ENCODE measurements at places on chromosomes 2 and 18.

DNA sequence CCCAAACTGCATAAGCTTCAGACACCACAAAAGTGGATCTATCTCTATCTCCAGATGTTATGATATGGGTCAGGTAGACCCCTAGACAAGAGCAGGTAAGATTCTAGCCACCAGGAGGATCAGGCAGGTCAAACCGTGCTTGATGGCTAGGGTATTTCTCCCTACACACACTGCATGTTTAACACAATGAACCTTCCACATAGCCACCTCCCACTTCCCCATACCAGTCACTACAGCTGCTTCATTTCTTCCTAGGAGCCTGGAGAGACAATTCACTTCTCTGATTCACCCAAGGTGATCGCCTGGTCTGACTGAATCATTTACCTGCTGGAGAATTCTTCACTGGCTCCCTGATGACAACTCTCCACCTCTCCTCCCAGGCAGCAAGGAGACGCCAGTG lies 66.0 kb upstream of the MYCN start:
- no peak for DNase-seq

DNA sequence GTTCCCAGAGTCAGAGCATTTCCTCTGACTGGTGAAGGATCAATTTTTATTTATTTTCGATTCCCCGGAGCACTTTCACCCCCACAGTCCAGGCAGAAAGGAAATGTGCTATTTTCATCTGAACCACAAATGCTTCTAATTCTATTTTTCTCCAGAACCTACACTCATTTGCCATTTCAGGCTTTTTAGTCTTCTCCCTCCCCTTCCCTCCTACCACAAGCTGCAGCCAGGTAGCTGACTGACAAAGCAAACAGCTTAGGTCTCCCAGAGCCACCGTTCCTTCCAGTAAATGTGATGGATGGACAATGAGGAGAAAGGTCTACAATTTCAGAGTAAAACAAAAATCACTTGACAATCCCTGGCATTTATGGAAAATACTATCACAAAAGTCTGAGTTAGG lies 76.9 kb downstream of the KLF7 start:
- no peak for DNase-seq

DNA sequence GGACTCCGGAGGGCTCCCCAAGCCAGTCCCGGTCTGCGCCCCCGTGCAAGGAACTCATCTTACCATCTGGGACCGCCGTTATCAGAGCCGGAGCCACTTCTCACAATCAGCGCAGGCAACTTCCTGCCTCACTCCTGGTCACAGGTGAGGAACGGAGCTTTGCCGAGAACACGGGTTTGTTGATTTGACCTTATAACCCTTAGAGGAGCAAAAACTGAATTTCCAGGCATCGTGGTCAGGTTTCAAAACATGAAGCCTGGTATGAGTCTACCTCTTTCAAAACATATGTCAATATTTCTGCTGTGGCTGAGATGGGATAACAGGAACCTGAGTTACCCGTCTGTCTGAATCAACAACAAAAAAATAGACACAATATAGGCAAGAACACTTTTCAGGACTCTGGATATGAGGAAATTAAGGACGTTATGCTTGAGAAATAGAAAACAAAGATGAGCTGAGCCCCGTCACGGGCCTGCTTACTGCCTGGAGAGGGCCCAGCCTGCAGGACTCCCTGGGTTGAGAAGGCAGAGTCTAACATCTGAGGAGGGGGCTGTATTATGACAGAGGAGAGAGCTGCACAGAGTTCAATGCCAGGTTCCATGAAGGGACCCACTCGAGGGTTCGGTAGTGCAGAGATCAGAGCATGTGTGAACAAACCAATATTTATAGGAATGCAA lies 148.7 kb downstream of the NDUFA10 start:
- no peak for DNase-seq

DNA sequence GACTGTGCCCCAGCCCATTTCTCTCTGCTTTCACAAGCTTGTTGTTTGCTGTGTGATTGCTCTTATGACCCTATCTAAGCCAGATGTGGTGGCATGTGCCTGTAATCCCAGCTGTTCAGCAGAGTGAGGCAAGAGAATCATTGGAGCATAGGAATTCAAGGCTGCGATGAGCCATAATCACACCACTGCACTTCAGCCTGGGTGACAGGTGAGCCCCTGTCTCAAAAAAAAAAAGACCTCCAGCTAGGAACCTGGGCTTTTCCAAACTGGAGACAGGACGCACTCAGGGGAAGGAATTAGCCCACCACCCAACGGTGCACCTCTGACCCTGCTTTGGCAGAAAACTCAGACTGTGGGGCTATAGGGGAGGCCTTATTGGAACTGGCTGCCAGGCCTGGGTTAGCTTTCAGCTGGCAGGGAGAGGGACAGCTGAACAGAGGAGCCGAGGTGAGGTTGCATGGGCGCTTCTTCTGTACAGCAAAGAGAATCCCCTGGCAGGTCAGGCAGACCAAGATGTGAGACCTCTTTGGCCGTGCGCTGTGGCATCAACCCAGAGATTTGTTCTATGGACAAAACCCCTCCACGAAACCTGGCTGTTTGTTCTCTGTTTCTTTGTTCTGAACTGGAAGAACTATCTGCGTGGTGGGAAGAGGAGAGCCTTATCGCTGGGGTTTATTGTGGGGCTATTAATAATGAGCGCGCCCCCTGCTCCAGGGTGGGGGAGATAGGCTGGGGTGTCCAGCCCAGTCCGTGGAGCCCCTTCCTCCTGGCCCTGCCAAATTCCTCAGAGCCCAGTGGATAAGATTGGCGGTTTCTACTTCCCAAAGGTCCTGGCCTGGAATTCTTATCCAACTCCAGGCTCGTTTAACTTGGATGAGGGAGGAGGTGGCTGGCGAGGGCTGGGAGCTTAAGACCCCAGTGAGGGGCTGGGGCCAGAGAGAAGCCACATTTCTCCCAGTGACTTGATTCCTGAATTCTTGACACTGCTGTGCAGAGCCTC lies 38.8 kb upstream of the SMAD7 start:
- no peak for DNase-seq

- DNase-seq, result no peak
Observed at GRCh38 chr2:26068602-26069298, 34.9 kb downstream of the RAB10 start.

GRCh38 chr2:196253116-196253480 lies 81.7 kb upstream of the STK17B start:
- DNase-seq, result no peak

GRCh38 chr2:196849895-196850294 lies 40.7 kb upstream of the C2orf66 start:
- DNase-seq, result no peak

DNA sequence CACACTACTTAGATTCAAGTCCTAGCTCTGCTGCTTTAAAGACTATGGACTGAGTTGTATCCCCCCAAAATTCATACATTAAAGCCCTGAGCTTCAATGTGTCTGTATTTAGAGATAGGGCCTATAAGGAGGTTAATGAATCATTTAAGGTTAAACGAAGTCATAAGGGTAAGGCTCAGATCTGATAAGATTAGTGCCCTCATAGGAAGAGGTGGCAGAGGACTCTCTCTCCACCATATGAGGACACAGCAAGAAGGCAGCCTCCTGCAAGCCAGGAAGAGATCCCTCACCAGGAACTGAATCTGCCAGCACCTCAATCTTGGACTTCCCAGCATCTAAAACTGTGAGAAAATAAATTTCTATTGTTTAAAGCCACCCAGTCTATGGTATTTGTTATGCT lies 3.1 kb upstream of the CYTIP start:
- DNase-seq, result no peak

- DNase-seq, result no peak
Observed at GRCh38 chr2:39657287-39657937, 8.3 kb upstream of the TMEM178A start.

DNA sequence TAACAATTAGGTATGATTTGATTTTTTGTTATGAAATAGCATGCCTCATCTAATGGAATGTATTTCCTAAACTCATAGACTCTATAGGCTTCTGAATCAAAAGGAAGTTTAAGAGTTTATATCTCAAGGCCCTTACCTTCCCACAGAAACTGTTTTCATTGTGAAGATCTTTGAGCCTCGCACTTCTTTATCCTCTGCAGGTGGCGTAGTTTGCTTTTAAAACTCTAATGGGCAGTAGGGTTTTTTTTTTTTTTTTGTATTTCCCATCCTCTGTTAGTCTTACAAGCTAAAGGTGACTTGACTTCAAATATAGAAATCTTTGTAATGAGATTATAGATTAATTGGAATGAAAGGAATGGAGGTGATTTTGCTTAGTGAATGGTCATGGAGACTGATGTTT lies 28.3 kb downstream of the DYNC2LI1 start:
- DNase-seq, result no peak

- no peak for DNase-seq
Observed at GRCh38 chr2:233912691-233913423, 4.3 kb upstream of the TRPM8 start.

- DNase-seq, result no peak
Observed at GRCh38 chr2:237555560-237555959, 10.8 kb upstream of the PRLH start.

DNA sequence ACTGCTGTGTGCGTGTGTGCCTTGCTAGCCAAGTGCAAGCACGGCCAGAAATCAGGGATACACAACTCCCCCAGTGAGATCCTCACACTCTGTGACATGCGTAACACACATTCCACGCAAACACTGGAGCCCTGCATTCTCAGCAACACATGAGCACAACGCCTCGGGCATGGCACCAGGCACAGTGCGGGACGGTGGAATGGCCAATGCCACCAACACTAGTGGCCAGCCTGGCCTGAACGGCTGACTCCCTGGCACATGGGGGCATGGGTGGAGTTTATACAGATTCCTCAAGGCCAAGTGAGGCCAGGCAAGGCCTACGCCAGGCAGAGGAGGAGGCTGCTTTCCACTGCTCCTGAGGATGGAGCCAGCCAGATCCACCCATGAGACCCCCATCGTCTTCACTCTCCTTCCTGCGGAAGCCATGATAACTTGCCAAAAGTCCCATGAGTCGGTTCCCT lies 56.2 kb downstream of the ANKMY1 start:
- no peak for DNase-seq

DNA sequence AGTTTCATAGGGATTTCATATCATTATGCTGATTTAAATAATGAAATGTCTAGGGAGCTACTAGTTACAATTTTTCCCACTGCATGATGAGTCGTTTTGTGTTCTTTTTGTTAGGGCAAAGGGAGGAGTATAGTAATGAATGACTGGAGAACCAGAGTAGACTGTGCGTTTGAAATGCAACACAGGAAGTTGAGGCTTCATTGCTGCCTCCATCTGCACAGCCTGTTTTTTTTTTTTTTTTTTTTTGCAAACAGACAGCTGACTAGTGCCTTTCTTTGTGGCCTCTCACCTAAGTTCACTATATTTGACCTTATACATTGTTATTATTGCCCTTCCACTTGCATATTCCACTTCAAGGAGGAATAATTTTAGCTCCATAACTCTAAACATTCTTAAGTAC lies 286.7 kb upstream of the LRRTM1 start:
- DNase-seq, result no peak

DNA sequence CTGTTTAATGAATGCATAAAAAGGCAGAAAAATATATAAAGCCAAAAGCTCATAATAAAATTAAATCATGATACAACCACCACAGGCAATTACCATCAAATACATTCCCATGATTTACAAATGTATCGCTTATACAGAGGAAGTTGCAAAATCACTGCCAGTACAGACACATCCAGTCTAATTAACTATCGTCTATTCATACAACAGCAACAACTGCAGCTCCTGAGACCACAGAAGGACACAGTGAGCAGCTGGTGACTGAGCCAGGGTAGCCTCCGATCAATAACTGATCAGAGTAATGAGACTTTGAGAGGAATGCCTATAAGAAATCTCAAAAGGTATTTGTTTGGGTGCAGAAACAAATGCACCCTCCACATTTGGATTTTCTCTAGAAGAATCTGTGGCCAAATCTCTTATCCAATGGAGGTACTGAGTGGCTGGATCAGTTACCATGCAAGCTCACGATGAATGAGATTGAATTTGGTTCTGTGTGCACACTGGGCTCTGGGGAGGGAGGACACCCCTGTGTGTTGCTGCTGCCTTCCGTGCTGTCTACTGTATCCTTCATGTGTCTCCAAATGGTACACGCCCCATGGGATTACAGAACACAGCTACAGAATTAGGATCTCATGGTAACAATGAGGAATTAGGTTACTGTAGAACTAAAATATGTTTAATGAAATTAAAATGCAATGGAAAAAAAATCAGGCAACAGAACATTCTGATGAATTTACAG lies 119.6 kb downstream of the MBP start:
- no peak for DNase-seq

DNA sequence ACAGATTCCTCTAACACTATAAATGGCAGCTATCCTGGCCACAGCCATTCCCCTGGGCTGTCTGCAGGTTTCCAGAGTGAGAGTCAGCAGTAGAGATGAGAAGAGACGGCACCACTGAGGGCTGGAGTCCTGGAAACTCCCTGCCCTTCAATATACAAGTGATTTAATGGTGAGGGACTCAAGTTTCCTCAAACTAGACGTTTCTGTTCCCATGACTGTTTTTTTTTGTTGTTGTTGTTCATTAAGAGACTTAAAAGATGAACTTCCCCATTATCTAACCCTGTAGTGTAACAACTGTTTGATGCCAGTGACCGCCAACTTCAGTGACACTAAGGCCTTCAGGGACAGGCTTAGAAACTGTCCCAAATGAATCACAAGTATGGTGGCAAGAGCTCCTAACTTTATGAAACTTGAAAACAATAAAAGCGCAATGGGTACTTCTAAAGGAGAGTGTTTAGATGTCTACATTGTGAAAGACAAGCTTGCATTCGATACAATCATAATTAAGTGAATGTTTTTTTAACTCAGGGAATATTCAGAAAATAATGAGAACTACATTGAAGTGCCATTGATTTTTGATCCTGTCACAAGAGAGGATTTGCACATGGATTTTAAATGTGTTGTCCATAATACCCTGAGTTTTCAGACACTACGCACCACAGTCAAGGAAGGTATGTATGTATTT lies 34.0 kb downstream of the IL1R2 start:
- DNase-seq, result no peak

- DNase-seq, result no peak
Observed at GRCh38 chr2:218471982-218472381, 53.1 kb downstream of the VIL1 start.

All from COR-L47 (cell line).